ENCODE measurements at places on chromosomes 11 and 22.

- no peak for DNase-seq
Measured at GRCh38 chr11:9060700-9061111, 30.7 kb downstream of the SCUBE2 start.

GRCh38 chr11:2778630-2779498 lies 79.1 kb upstream of the KCNQ1OT1 start:
- DNase-seq = peak; percentile 85

DNA sequence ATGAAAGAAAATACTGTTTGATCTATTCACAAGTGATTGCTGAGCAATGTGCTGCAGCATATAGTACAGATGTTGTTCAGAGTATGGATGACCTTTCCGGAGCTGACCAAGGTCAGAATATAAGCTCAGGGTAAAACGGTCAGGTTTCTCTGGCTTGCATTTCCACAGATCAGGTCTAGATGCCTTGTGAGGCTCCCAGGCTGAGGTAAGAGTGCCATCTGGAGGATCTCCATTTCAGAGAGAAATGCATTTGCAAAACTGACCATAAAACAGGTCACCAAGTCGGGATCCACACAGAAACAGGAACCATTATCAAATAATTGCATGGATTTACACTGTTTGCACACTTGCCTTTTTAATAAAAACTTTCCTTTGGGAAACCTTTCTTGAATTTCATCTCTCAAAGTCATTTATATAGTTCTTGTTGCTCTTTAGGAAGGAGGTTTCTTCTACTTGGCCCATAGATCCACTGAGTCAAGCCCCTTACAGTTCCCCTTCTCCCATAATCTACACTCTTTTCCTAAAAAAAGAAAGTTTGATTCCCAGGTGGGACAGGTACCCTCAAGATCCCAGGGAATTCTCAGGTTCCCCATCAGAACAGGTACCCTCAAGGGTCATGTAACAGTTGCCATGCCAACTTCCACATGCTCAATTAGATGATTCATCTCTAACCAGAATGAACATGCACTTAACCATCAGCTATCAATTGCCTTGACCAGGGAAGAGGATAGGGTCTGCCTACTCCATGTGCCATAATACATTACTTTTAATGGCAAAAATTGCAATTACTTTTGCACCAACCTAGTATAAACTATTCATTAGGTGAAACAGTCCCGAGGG lies 25.0 kb upstream of the TMPRSS5 start:
- DNase-seq = peak; percentile 52

DNA sequence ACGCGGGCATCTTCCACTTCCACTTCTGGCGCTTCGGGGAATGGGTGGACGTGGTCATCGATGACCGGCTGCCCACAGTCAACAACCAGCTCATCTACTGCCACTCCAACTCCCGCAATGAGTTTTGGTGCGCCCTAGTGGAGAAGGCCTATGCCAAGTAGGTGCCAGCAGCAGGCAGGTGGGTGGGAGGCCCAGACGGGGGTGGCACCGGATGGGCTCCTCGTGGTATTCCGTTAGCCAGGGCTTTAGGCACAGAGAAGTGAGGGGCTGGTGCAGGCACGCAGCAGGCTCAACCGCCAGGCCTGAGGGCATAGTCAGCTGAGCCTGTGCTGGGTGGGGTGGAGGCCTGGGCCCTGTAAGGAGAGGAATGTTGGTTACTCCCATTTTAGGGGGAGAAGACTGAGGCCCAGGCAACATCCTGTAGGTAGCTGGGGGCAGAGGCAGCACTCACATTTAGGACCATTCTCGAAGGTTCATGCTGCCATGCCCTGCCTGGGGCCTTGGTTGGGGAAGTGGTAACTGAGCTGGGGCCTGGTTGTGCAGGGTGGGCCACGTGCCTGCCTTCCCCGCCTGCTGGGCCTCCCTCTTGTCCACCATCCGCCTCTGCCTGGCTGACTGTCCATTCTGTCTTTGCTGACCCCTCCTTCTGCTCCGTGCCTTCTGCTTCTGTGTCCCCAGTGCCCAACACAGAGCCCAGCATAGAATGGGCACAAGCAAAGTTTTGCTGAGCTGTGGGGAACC lies 10.2 kb downstream of the OMP start:
- no peak for DNase-seq

DNA sequence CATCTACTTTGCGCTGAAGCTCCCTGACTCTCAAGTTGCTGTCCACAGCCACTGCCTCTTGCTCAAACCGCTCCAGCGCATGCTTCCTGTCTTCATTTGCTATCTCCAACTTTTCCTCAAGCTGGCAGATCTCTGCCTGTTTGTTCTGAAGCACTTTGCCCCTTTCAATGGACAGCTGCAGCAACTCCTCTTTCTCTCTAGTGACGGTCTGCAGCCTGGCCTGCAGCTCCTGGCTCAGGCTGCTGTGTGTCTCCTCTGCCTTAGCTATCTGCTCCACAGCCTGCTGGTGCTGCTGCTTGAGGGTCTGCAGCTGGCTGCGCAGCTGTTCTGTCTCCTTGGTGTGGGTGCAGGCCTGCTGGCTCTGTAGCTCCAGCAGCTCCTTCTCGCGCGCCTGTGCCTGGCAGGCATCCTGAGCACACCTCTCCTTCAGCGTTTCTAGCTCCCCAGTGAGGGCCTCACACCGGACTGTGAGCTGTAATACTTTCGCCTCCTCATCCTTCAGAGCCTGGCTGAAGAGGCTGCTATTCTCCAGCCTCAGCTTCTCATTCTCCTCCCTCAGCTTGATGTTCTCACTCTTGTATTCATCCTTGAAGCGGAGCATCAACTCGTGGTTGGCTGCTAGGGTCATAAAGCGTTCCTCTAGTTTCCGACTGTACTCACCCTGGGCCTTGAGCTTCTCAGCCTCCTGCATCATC lies 723 bp downstream of the CCDC89 start:
- DNase-seq = no peak

DNA sequence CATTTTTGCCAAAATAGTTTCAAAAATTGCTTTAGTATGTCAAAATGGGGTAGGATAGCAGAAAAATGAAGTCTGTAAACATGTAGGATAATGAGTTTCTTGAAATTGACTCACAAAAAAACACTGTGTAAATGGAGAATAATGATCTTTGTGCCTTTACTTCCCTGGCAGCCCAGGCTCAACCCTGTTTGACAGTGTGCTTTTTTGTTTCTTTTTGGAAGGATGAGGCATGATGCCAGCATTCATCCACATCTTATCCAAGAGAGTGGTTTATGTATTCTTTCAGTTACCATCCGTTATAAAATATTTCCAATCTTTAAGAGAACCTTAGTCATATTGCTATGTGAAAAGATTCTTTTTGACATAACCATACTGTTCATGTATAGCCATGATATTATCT lies 70.6 kb downstream of the ARHGAP42 start:
- no peak for DNase-seq

GRCh38 chr22:22935546-22936157 lies 48.0 kb downstream of the IGLL5 start:
- DNase-seq = no peak

- DNase-seq = peak; percentile 28
Measured at GRCh38 chr11:70466154-70466553, 67.8 kb downstream of the CTTN start.

DNA sequence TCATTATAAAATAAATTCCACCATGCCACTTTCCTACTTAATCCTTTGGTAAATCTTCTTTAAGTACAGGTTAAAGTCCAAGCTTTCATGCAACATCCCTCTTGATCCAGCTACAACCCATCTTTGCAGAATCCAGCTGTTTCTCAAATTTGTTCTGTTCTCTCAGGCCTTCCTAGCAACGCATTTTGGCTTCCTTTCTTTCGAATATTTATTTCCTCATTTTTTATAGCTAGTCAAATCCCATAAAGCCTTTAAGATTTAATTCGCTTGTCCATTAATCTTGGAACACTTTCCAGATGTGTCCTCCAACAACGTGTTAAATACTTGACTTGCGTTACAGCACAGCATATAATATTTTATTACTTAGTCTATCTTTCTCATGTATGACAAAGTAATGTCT lies 600.1 kb upstream of the CHORDC1 start:
- no peak for DNase-seq

GRCh38 chr11:60887556-60887955 lies 18.8 kb downstream of the PRPF19 start:
- peak; percentile 63 for DNase-seq

DNA sequence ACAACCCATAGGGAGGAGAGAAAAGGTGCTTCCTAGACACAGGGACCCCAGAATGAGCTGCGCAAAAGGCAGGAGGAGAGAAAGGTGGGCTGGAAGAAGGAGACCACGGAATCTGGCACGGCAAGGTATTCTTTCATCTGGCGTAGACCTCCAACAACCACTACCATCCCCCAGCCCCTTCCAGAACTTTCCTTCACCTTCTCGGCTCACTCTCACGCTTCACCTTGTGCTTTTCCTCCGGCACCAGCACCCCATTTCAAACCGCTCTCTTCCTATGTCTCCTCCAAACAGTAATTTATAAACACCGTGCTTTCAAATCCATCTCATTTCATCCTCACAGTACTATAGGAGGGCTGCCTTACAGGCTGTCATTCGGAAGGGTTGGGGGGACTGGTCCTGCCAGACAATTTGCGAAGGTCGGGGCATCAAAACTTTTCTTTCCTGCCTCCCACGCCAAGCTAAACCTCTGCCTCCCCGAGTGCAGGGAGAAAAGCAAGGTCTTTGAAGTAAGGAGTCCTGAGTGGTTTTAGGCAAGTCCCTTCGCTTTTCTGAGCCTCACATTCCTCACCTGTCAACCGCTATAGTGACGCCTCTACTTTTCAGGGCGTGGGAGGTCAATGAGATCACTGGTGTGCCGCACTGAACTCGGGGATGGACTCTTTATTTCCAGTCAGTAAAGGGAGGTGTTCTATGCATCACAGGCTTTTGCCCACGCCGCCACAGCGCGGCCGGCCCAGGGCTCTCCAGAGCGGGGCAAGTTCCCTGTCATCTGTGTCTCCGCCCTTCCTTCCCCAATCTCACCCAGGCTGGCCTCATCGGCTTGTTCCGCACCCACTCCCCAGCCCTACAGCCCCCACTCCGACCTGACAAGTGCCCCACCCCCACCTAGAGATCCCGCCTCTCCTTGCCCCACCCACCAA lies 800 bp downstream of the KCTD21 start:
- no peak for DNase-seq

DNA sequence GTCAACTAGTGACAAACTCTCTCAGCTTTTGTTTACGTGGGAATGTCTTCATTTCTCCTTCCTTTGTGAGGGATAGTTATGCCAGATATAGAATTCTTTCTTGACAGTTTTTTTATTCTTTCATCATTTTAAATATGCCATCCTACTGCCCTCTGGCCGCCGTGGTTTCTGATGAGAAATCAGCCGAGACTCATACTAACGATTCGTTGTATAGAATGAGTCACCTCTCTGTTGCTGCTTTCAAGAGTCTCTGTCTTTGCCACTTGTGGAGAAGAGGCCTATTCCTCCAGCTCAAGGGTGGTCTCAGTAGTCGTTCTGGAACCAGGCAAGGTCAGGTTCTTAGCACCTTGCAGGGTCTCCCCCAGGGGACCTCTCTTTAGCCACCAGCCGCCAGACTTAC lies 8.0 kb downstream of the MYO7A start:
- DNase-seq = peak; percentile 54

- peak; percentile 79 for DNase-seq
Measured at GRCh38 chr11:72625691-72626413, 48.4 kb downstream of the PDE2A start.

- no peak for DNase-seq
Measured at GRCh38 chr22:38009000-38009806, 24.8 kb upstream of the SOX10 start.

GRCh38 chr11:2533587-2534133 lies 88.9 kb downstream of the KCNQ1 start:
- DNase-seq = peak; percentile 93

GRCh38 chr11:46308631-46309419 lies 31.4 kb downstream of the CREB3L1 start:
- DNase-seq = peak; percentile 68

- peak; percentile 96 for DNase-seq
Measured at GRCh38 chr11:96168623-96169022, 174.4 kb downstream of the MAML2 start.

DNA sequence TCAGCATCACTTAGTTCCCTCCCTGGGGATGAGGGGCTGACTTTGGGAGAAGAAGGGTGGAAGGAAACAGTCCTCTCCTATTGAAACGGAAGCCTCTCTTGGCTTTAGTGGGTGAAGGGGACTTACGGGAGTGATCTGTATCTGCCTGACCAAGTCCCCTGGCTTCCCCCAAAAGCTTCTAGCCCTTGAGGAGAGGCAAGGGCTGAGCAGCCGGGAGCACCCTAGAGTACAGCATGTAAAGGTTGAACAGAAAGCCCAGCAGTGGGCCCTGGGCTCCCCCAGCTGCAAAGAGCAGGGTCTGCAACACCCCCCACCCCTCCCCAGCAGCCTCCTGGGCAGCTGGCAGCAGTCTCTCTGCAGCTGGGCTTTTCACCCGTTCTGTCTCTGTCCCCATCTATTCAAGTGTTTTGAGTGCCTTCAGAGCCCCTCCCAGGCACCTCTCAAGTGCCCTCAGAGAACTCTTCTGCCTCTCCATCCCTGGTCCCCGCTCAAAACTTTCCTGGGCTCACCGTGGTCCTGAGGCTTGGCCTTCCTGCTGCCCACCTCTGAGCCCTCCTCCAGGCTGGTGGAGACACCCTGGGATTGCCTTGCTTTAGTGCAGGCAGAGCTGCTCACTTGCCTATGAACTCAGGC lies 2.7 kb downstream of the CAPN5 start:
- no peak for DNase-seq

- DNase-seq = no peak
Measured at GRCh38 chr11:16942342-16942741, 71.9 kb downstream of the PLEKHA7 start.

DNA sequence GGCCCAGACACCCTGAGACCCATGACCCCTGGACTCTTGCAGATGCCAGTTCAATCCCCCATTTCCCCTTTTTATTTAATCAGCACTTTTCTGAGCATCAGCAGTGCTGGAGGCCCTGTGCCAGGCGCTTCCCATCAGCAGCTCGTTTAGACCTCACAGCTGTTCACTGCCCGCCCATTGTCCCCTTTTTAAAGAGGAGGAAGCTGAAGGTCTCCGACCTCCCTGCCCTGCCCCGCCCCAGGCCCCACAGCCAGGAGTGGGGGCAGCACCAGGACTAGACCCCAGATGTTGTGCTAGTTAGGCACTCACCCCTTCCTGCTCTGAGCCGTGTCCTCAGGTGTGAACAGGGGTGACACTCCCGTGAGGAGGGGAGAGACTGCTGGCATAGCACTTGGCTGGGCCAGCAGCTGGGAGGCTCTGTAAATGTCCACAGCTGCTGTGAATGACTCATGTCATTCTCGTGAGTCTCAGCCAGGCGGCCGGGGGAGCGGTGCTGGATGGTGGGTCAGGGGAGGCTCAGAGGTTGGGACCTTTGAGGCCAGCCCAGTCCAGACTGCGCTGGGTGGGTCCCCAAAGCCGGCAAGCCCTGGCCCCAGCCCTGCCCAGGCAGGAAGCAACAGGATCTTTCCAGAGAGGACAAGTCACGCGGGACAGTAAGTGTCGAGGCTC lies 19.9 kb downstream of the EMID1 start:
- DNase-seq = peak; percentile 73
